Bronchial epithelial cell (primary cell): ENCODE measurements at places on chromosomes 5 and 9. TPM values are rescaled to one million over a fixed set of nuclear protein-coding genes. Genes with fewer than 3 reads are reported as not detected.

- DNase-seq, result no peak
Measured at GRCh38 chr5:138623053-138623452, 47.9 kb upstream of the HSPA9 start.

DNA sequence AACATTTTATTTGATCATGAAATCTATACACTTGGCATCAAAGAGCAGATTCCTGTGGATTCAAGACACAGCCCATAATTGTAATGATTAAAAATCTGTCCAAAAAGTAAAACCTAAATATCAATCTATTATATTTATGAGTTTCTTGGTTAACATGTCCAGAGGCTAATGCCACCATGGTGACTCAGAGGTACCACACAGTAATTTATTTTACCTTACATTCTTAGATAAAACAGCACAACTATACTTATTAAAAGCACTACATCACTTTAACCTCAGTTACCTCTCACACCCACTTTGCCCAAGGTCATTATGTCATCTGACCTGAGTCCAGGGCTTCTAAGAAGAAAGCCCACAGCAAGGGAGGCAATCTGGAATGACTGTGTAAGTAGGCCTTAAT lies 519.2 kb downstream of the RASEF start:
- DNase-seq, result peak; percentile 22

DNA sequence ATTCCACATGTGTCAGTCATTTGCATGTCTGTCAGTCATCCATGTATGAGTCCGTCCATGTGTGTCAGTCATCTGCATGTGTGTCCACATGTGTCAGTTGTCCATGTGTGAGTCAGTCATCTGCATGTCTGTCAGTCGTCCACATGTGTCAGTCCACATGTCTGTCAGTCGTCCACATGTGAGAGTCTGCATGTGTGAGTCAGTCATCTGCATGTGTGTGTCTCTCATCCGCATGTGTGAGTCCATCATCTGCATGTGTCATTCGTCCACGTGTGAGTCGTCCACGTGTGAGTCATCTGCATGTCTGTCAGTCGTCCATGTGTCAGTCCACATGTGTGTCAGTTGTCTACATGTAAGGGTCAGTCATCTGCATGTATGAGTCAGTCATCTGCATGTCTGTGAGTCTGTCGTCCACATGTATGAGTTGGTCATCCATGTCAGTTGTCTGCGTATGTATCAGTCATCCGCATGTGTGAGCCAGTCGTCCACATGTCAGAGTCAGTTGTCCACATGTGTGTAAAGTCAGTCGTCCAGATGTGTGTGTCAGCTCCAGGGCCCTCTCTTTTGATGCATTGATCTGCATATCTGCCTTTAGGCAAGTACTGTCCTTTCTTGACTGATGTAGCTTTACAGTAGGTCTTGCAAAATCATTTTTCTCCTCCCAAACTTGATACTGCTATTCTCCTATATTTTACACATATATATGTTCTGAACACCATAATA lies 72.5 kb upstream of the CACNA1B start:
- peak; percentile 72 for DNase-seq

GRCh38 chr5:54024466-54024865 lies 285.9 kb downstream of the ARL15 start:
- DNase-seq, result peak; percentile 89

- peak; percentile 66 for DNase-seq
Measured at GRCh38 chr5:131265311-131265803, 1.5 kb downstream of the CDC42SE2 start.

DNA sequence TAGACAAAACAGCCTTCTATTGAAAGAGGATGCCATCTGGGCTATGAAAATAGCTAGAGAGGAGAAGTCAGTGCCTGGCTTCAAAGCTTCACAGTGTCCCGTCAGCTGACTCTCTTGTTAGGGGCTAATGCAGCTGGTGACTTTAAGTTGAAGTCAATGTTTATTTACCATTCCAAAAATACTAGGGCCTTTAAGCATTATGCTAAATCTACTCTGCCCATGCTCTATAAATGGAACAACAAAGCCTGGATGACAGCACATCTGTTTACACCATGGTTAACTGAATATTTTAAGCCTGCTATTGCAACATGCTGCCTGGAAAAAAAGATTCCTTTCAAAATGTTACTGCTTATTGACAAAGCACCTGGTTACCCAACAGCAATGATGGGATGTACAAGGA lies 309.1 kb downstream of the NTRK2 start:
- peak; percentile 46 for DNase-seq

GRCh38 chr5:76473661-76474060 lies 70.6 kb downstream of the IQGAP2 start:
- DNase-seq, result no peak

- no peak for DNase-seq
Measured at GRCh38 chr5:125612181-125612721, 811.0 kb upstream of the GRAMD2B start.

DNA sequence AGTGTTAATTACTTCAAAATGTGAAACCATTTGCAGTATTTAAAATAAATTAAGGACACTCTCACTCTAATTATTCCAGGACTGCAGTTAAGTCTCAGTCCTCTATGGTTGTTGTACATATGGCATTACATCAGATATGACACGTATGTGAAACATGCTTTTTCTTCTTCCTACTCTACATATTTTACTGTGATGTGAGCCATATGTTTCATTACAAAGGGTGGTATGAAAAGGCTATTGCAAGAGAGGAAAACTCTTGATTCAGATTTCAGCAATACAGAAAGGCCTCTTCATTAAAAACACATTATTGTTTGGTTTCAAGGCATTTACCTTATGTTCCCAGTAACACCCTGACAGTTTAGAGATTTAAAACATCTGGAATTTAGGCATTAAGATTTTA lies 964.5 kb upstream of the DMAC1 start:
- peak; percentile 55 for DNase-seq

ADAMTS19 gene
- total RNA-seq, result under 0.01 and 0.13 TPM in 2 replicates

N4BP3 gene
- 4.1 and 4.5 TPM in 2 replicates for total RNA-seq

PCDHA6 gene
- 0.13 TPM in 1 of 2 replicates, not detected in the other for total RNA-seq

TXNDC8 gene
- total RNA-seq, result not detected in 2 replicates
